Smooth muscle cell of trachea (primary cell): ENCODE measurements at places on chromosomes 5 and 9. TPM values are rescaled to one million over a fixed set of nuclear protein-coding genes. Genes with fewer than 3 reads are reported as not detected.

Gene HSD17B3
- under 0.01 and 0.15 TPM in 2 replicates for total RNA-seq

Gene SLC46A2
- not detected in 2 replicates for total RNA-seq

Gene C5orf52
- not detected in 2 replicates for total RNA-seq

Gene XPA
- 5.8 and 9.6 TPM in 2 replicates for total RNA-seq

Gene ARAP3
- 4.5 and 6.8 TPM in 2 replicates for total RNA-seq

Gene TSSK1B
- 0.15 and 0.50 TPM in 2 replicates for total RNA-seq

Gene IL3
- not detected in 2 replicates for total RNA-seq

Gene RECK
- total RNA-seq = 81.6 and 138 TPM in 2 replicates

Gene ANKRD18B
- 0.87 and 2.6 TPM in 2 replicates for total RNA-seq

Gene SOX30
- under 0.01 TPM in 1 of 2 replicates, not detected in the other for total RNA-seq

Gene SPINK7
- total RNA-seq = not detected in 2 replicates

Gene GRXCR2
- total RNA-seq = not detected in 2 replicates

Gene PLPP7
- total RNA-seq = 9.3 and 13.2 TPM in 2 replicates

Gene SPATA31C2
- total RNA-seq = not detected in 2 replicates

Gene GAPT
- 0.17 TPM in 1 of 2 replicates, not detected in the other for total RNA-seq

Gene DMRT3
- total RNA-seq = not detected in 2 replicates

Gene ACTBL2
- total RNA-seq = not detected in 2 replicates

Gene APC
- total RNA-seq = 80.3 and 82.9 TPM in 2 replicates

Gene MAP1B
- 133 and 421 TPM in 2 replicates for total RNA-seq

Gene TNFSF15
- 0.44 and 0.99 TPM in 2 replicates for total RNA-seq

Gene C9orf153
- 0.15 and 0.50 TPM in 2 replicates for total RNA-seq

Gene CDH6
- 61.4 and 77.2 TPM in 2 replicates for total RNA-seq

Gene CXCL14
- 0.33 TPM in 1 of 2 replicates, not detected in the other for total RNA-seq

Gene ADAM19
- total RNA-seq = 9.7 and 14.2 TPM in 2 replicates

Gene JAKMIP2
- 0.50 and 2.6 TPM in 2 replicates for total RNA-seq

Gene PCDHA1
- total RNA-seq = under 0.01 TPM in 1 of 2 replicates, not detected in the other

Gene LCN12
- not detected in 2 replicates for total RNA-seq

Gene IFNA21
- not detected in 2 replicates for total RNA-seq

Gene C6
- not detected in 2 replicates for total RNA-seq

Gene QRFP
- not detected in 2 replicates for total RNA-seq

Gene PALM2AKAP2
- 4.4 and 5.1 TPM in 2 replicates for total RNA-seq

Gene ZNG1A
- total RNA-seq = 12.1 and 50.9 TPM in 2 replicates

Gene CD14
- 0.44 and 0.50 TPM in 2 replicates for total RNA-seq

Gene SLC4A9
- total RNA-seq = not detected in 2 replicates

Gene SAXO1
- under 0.01 and 0.17 TPM in 2 replicates for total RNA-seq

Gene BARHL1
- total RNA-seq = not detected in 2 replicates

Gene GOLGA2
- 114 and 127 TPM in 2 replicates for total RNA-seq

Gene CHSY3
- total RNA-seq = 1.7 and 2.0 TPM in 2 replicates

Gene NDUFA8
- total RNA-seq = 29.3 and 40.9 TPM in 2 replicates

Gene AFAP1L1
- 5.1 TPM in 2 replicates for total RNA-seq

Gene CTXN3
- not detected in 2 replicates for total RNA-seq

Gene TLX3
- total RNA-seq = not detected in 2 replicates

Gene SLC6A18
- total RNA-seq = not detected in 2 replicates

Gene SPATA31D3
- not detected in 2 replicates for total RNA-seq

Gene BTNL3
- total RNA-seq = not detected in 2 replicates

Gene PCDHGC4
- 4.5 and 6.0 TPM in 2 replicates for total RNA-seq

Gene PCDHGA10
- 13.8 and 14.7 TPM in 2 replicates for total RNA-seq

Gene OR1L4
- not detected in 2 replicates for total RNA-seq

Gene ADAMTSL2
- under 0.01 and 0.15 TPM in 2 replicates for total RNA-seq

Gene ADAMTS6
- total RNA-seq = 33.2 and 52.8 TPM in 2 replicates

Gene NR5A1
- not detected in 2 replicates for total RNA-seq

Gene CAMK2A
- total RNA-seq = 1.5 and 3.8 TPM in 2 replicates

Gene NSG2
- total RNA-seq = not detected in 2 replicates

Gene NOL6
- 20.7 and 28.3 TPM in 2 replicates for total RNA-seq

Gene PCDHA6
- 0.44 and 0.50 TPM in 2 replicates for total RNA-seq
